Endothelial cell of umbilical vein (primary cell): ENCODE measurements at places on chromosomes 13 and 19. TPM values are rescaled to one million over a fixed set of nuclear protein-coding genes. Genes with fewer than 3 reads are reported as not detected.
A peak's percentile ranks its signal among the peaks of the same experiment; 100 is the strongest.

DNA sequence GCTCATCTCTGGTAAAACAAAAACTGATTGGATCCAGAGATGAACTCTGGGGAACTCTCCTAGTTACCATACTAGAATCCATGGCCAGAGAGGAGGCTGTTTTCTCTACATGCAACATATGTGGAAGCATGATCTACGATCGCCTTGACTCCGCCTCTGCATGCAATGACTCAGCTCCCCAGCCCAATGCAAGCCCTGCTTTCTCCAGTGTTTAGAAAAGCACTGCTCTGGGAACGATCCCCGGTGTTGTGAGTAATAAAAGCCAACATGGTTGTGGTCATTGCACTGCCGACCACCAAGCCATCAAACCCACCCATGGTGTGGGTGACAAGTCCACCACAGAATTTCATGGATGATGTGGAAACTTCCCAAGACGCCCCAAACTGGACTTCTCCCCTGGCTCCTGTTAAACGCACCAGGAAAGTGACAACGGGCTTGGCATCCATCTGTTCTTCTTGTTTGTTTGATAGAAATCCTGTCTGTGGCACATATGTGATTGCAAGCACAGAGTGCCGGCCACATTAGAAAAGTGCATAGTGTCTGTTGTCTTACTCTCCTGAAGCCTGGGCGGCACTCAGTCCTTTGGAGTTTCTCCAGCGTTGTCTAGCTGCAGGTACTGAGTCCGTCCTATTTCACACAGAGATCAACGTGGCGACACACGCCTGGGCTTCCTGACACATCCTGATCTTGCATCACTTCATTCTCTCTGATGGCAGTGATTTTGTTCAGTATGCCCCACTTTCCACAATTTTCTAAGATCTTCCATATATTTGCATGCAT, 36.4 kb upstream of the VSTM2B start:
- no peaks in the 10 kb centered on the region for H3K4me1 ChIP-seq
- H3K27ac ChIP-seq, result no peak overlapping the region
- no peak overlapping the region for H3K4me3 ChIP-seq
- no peaks in the 10 kb centered on the region for H3K27me3 ChIP-seq
- no peaks in the 10 kb centered on the region for H3K36me3 ChIP-seq
- no peak for DNase-seq

DNA sequence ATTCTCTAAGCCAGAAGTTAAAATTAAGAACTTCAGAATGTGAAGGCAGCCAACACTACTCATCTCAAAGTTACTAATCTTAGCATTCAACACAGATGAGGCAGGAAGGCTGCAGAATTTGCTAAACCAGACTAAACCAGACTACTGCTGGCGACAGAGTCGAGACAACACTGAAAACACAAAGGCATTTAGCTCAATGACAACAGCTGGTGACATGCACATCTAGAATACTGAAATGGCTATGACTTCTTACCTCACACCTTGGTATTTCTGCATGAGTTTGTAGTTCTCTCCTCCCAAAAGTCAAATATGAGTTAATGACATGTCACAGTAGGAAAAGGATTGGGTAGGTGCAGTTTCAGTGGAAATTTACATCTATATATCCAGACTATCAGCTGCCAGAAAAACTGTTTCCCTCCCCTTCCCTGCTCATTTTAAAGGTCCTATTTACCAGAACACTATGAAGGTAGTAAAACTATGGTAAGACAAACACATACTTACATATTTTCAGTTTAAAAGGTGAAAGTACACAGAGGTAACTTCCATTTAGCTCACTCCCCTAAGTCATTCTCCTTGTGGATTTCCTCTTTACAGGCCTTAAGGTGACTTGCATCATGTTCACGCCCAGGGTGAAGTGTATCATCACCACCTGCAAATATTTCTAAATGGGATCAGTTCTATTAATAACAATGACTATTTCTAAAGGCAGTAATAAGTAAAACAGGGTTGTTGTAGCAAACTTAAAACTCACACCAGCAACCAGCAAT, 21.4 kb downstream of the FOXO1 start:
- H3K4me1 ChIP-seq, result peaks cover 32% of the 10 kb centered on the region
- no peaks in the 10 kb centered on the region for H3K27me3 ChIP-seq
- no peak for DNase-seq
- no peaks in the 10 kb centered on the region for H3K36me3 ChIP-seq
- no peak overlapping the region for H3K4me3 ChIP-seq

- H3K36me3 ChIP-seq, result no peaks in the 10 kb centered on the region
- DNase-seq, result no peak
- H3K4me1 ChIP-seq, result no peaks in the 10 kb centered on the region
- no peaks in the 10 kb centered on the region for H3K27me3 ChIP-seq
Measured at GRCh38 chr19:31263328-31263727, 85.9 kb downstream of the TSHZ3 start.

DNA sequence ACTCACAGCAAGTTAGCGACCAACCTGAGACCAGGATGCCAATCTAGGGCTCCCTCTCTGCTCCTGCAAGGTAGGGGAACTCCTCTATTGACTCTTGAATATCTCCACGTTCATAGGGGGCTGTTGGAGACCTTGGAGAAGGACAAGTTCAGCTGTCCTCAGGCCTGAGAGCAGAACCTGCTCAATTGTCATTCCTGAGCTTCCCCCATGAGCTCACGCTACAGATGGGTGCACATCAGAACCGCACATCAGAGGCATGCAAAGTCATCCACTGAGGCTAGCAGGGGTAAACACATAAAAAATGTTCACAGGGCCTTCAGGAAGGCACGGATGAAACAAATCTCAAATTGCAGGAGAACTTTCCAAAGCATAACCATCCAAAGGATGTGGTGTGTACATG, 168.8 kb upstream of the ZNF507 start:
- no peak for DNase-seq
- H3K4me3 ChIP-seq, result no peak overlapping the region
- no peaks in the 10 kb centered on the region for H3K4me1 ChIP-seq
- no peak overlapping the region for H3K27ac ChIP-seq

GRCh38 chr13:26713341-26713740, 47.2 kb downstream of the GPR12 start:
- no peaks in the 10 kb centered on the region for H3K36me3 ChIP-seq
- DNase-seq, result no peak

- no peaks in the 10 kb centered on the region for H3K36me3 ChIP-seq
- H3K4me3 ChIP-seq, result peak overlapping the region; percentile 83
- peak; percentile 70 for DNase-seq
- no peaks in the 10 kb centered on the region for H3K27me3 ChIP-seq
Measured at GRCh38 chr19:48991873-48992580, 1.1 kb downstream of the GYS1 start.

DNA sequence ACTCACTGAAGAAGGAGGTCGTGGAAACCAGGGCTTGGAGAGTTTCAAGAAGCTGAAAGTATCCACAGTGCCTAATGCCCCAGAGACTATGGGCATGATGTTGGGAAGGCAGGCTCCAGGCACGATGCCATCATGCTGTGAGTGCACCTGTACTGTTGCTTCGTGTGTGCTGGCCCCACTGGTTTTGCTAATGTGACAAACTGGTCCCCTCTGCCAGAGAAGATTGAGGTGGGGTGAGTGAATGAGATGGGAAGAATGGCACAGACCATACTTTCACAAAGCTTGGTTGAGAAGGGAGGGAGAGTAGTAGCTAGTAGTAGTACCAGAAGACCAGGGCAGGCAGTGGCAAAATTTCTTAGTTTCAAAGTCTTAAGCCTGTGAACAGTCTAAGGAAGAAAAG, 19.0 kb upstream of the POP4 start:
- H3K36me3 ChIP-seq, result no peaks in the 10 kb centered on the region
- H3K4me1 ChIP-seq, result no peaks in the 10 kb centered on the region
- H3K27ac ChIP-seq, result no peak overlapping the region
- no peak overlapping the region for H3K4me3 ChIP-seq
- DNase-seq, result no peak

GRCh38 chr13:54077569-54077968, 1049.0 kb downstream of the OLFM4 start:
- H3K27ac ChIP-seq, result no peak overlapping the region
- H3K27me3 ChIP-seq, result no peaks in the 10 kb centered on the region
- H3K36me3 ChIP-seq, result no peaks in the 10 kb centered on the region
- H3K4me3 ChIP-seq, result no peak overlapping the region
- no peaks in the 10 kb centered on the region for H3K4me1 ChIP-seq

The ZSCAN4 gene
- not detected in 2 replicates for total RNA-seq

The ZNF577 gene
- 3.2 and 4.0 TPM in 2 replicates for total RNA-seq

- H3K4me1 ChIP-seq, result peaks cover 2% of the 10 kb centered on the region
- H3K4me3 ChIP-seq, result no peak overlapping the region
- no peaks in the 10 kb centered on the region for H3K27me3 ChIP-seq
- no peaks in the 10 kb centered on the region for H3K36me3 ChIP-seq
Measured at GRCh38 chr13:112783978-112784371, 94.1 kb downstream of the ATP11A start.

DNA sequence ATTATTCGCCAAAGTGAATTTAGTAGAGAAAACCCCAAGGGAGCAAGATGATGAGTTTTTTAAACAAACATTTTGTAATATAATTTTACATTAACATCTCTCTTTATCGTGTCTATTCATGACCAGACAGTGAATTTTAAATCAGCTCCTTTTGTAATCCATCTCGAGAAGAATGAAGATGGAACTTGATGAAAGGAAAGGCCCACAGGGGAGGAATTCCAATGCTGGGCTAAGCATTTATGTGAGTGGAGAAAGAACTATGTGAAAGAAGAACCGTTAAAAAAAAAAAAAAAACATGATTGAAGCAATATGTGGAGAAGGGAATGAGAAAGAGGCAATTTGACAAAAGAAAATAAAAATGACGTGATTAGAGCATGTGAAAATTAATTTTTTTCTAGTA, 170.6 kb downstream of the KCTD12 start:
- peaks cover 21% of the 10 kb centered on the region for H3K4me1 ChIP-seq
- no peak for DNase-seq
- no peaks in the 10 kb centered on the region for H3K27me3 ChIP-seq
- H3K27ac ChIP-seq, result no peak overlapping the region
- no peaks in the 10 kb centered on the region for H3K36me3 ChIP-seq
- no peak overlapping the region for H3K4me3 ChIP-seq

DNA sequence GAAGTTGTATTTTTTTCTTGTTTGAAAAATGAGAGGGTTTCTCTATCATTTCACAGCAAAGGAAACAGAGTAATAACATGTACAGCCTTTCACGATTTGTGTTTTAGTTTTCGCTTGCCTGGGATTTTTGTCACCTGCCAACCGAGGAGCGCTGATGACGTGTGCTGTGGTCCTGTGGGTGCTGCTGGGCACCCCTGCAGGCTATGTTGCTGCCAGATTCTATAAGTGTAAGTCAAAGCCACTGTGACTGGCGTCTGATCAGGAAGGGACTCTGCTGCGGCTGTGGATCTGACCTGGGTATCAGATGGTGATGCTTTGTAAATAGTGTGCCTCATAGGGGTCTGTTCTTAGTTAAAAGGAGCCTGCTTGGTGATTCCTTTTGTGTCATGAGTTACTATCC, 45.6 kb downstream of the TM9SF2 start:
- no peak overlapping the region for H3K4me3 ChIP-seq
- no peaks in the 10 kb centered on the region for H3K27me3 ChIP-seq

The SHISA7 gene
- not detected in 2 replicates for total RNA-seq

DNA sequence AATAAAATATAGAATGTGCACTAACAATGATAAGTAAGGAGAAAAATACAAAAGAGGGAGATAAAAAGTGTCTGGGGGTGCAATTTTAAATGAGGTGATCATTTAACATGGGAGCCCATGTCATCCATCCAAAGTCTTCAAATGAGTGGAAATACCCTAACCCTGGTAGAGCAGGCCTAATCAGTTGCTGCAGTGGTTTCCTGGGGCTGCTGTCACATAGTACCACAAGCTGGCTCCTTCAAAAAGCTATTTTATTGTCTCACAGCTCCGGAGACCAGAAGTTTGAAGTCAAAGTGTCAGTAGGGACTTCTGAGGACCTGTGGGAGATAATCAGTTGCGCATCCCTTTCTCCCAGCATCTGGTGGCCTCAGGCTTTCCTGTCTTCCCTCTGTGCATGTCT, 717.9 kb downstream of the DIAPH3 start:
- no peak for DNase-seq
- no peak overlapping the region for H3K27ac ChIP-seq
- H3K27me3 ChIP-seq, result no peaks in the 10 kb centered on the region
- H3K36me3 ChIP-seq, result no peaks in the 10 kb centered on the region
- no peak overlapping the region for H3K4me3 ChIP-seq

The CEACAM8 gene
- not detected in 2 replicates for total RNA-seq

The PSG1 gene
- total RNA-seq, result not detected in 2 replicates

DNA sequence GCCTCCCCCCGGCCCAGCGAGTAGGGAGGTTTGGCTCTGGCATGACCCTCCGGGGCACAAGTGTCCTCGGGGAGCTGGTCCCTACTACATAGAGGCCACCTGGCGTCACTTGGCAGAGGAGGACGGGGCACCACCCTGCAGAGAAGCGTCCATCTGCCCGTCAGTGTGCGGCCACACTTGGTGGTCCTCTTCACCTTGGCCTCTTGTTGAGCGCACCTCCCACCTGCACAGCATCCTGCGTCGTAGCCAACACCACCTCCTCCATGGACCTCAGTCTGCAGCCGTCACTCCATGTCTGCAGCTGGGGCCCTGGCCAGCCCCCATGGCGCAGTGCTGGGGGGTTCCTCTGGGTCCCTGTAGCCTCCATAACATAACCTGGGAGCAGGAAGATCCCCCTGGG, 35.1 kb downstream of the MCF2L start:
- no peaks in the 10 kb centered on the region for H3K36me3 ChIP-seq
- H3K4me1 ChIP-seq, result no peaks in the 10 kb centered on the region
- H3K27me3 ChIP-seq, result no peaks in the 10 kb centered on the region

GRCh38 chr19:50874211-50874610, 972 bp downstream of the KLK2 start:
- H3K27me3 ChIP-seq, result peaks cover 2% of the 10 kb centered on the region
- H3K36me3 ChIP-seq, result no peaks in the 10 kb centered on the region
- H3K27ac ChIP-seq, result no peak overlapping the region
- H3K4me1 ChIP-seq, result no peaks in the 10 kb centered on the region

The DLL3 gene
- 0.40 and 0.55 TPM in 2 replicates for total RNA-seq

The POSTN gene
- total RNA-seq, result 0.29 and 0.55 TPM in 2 replicates

DNA sequence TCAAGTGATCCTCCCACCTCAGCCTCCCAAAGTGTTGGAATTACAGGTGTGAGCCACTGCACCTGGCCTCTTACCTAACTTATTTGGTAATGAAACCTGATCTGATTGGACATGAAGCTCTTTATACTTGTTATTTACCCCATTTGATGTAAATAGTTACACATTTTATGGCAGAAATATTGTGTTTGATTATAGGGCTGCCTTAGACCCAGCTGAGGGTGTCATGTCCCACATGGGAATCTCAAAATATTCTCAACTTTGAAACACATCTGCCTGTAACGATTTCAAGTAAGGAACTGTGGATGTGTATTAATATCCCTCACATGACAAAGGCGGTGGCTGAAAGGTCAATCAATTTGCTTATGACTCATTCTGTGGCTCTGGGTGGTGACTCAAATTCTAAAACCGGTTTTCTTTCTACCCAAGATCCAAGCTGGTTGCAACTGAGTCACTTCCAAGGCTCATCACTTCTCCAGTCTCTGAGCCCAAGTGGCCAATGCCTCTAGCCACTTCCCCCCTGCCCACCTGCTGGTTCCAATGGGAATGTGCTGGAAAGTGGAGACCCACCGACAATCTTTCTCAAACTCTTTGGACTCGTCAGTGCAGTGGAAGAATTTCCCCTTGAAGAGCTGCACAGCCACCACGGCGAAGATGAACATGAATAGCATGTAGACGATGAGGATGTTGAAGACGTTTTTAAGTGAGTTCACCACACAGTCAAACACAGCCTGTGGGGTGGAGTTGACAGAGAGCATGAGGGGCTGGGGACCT, 110.9 kb downstream of the IER2 start:
- peaks cover 10% of the 10 kb centered on the region for H3K4me1 ChIP-seq
- no peaks in the 10 kb centered on the region for H3K36me3 ChIP-seq
- no peak overlapping the region for H3K4me3 ChIP-seq
- H3K27ac ChIP-seq, result no peak overlapping the region

The RNF113B gene
- not detected in 2 replicates for total RNA-seq

GRCh38 chr13:99661791-99662190, 160.5 kb downstream of the TM9SF2 start:
- H3K27ac ChIP-seq, result no peak overlapping the region
- H3K27me3 ChIP-seq, result peaks cover under 1% of the 10 kb centered on the region
- peaks cover 14% of the 10 kb centered on the region for H3K4me1 ChIP-seq
- no peaks in the 10 kb centered on the region for H3K36me3 ChIP-seq

The TMEM221 gene
- not detected in 2 replicates for total RNA-seq
